ENCODE measurements at places on chromosomes 3 and 15.

GRCh38 chr3:130992344-130992743 is 34.3 kb downstream of the ASTE1 start:
- DNase-seq, result no peak

- DNase-seq, result no peak
Measured at GRCh38 chr3:12287727-12288181, 1.1 kb upstream of the PPARG start.

GRCh38 chr15:101528108-101528916 is 38.8 kb upstream of the PCSK6 start:
- DNase-seq, result no peak

DNA sequence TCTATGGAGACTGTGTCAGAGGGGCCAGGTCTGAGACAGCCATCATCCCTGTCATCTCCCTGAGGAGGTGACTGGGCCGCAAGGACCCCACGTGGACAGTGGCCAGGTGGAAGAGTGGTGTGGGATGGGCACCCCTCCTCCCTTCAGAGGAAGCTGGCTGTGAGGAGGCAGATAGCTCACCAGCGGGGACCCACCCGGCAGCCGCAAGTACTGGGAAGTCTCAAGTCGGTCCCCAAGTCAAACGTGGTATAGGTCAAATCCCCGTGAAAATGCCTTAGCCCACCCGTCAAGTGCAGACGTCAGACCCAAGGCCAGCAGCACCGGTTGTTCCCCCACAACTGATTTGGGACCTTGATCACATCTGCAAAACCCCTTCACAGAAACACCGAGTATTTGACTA is 12.3 kb upstream of the KLF13 start:
- DNase-seq, result no peak

GRCh38 chr3:140375002-140375401 is 302.9 kb upstream of the TRIM42 start:
- no peak for DNase-seq

GRCh38 chr15:40927495-40927872 is 1.7 kb upstream of the DLL4 start:
- DNase-seq, result peak; percentile 43

GRCh38 chr3:122365073-122365472 is 18.0 kb downstream of the MIX23 start:
- no peak for DNase-seq

DNA sequence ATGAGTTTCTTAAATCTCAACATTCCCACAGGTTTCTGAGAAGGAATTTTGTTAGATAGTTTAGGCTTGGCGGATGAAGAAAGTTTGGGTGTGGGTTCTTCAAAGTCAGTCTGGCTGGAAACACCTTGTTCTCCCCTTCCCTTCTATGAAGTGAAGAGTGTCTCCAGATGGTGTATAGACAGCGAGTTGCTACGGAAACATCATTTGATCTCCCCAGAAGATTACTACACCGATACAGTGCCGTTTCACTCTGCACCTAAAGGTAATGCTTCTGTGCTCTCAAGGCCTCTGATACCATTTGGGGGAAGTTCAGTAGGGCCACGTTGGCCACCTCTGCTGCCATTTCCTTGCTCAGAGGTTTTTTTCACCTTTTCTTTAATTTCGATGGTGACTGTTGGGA is 20.6 kb downstream of the DLEC1 start:
- no peak for DNase-seq

DNA sequence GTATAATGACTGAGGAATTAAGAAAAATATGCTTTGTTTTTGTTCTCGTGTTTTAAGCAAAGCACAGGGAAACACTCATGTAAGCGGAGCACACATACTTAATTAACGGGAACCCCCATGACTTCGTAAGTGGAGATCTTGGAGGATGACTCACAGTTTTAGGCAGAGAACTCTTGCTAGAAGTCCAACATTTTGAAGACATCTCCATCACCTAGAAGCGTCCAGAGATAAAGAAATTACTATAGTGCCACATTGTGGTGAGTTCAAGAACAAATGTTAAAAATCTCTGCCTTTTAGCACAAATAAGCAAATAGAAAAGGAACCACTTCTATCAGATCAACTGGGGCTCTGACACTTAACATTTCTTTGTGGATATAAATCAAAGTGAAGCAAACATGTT is 194.1 kb upstream of the ARHGEF26 start:
- no peak for DNase-seq

DNA sequence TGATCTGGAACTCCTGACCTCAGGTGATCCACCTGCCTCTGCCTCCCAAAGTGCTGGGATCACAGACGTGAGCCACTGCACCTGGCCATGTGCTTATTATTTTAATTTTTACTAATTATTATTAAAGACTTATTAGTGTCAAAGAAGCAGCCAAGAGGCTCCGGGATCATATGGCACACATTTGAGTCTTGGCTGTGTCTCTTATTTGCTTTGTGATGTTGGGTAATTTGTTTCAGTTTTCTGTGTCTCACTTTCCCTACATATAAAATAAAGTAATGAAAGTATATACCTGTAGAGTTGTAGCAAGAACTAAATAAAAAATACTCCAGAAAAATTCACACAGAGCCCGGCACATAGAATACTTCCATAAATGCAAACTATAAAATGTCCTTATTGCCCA is 238.0 kb upstream of the TBL1XR1 start:
- no peak for DNase-seq

- DNase-seq, result no peak
Measured at GRCh38 chr15:69631005-69631404, 178.4 kb downstream of the RPLP1 start.

GRCh38 chr3:110542552-110543150 is 529.0 kb upstream of the NECTIN3 start:
- DNase-seq, result no peak

DNA sequence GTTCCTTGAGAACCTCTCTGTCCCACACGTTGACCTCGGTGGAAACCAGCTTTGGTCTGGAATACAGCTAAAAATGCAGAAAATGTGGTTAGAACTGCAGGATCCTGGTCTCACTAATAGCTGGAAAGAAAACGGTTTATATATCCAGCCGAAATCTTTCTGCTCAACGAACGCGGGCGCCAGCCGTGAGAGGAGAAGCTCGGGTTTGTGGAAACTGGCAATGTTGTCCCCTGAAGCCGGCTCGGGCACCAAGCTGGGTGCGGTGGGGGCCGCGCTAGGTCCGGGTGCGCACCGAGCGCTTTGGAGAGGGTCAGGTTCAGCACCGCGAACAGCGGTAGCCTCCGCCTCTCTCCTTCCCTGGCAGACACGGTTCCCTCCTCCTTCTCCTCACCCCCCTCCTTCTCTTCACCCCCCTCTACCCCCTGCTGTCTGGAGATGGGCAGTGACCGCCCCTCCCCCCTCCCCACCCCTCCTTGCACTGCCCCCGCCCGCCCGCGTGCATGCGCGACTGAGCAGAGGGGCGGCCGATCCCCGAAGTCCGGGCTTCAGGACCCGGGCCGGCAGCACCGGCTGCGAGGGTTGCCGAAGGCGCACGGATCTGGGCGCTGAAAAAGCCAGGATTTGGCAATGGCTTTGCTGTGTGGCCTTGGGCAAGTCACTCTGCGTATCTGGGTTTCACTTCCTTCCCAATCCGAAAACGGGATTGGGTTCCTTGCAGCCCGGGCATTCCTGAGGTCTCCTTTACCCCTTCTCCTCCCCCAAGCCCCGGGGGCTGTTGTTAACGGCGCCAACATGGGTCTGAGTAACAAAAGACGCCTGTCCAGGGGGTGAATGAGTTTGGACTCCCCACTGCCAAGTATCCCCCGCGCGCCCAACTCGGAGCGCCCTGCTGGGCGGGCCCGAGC is at the start of gene SKOR1:
SKOR1 (plus strand) TSS at position 534 of the 905 bp plus-strand sequence; CDS start at position 628, 94 bp downstream.
- DNase-seq, result peak; percentile 51

DNA sequence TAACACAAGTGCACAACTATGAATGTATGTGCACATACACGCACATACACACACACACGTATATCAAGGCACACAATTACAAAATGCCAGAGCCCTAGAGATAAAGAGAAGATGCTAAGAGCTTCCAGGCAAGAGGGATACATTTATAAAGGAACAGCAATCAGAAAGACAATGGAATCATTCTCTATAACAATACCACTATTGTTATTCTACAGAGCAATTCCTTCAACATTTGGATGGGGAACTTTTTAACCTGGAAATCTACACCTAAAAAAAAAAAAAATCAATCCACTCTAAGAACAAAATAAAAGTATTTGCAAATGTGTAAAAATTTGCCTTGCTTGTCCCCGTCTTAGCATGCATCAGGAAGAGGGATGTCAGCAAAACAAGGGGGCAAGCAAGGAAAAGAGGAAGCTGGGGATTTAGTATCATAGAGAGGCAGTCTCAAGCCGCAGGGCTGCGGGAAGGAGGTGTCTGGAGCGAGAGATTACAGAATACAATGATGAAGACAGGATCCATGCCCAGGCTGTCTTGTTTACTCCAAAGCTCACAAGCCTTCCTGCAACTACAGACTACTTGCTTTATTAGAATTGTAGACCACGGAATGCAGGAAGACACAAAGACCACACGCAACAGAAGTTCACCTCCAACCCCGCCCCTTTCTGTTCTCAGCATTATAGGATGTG is 220.2 kb downstream of the NTRK3 start:
- DNase-seq, result no peak

GRCh38 chr3:108177536-108177935 is 44.7 kb downstream of the IFT57 start:
- DNase-seq, result no peak

DNA sequence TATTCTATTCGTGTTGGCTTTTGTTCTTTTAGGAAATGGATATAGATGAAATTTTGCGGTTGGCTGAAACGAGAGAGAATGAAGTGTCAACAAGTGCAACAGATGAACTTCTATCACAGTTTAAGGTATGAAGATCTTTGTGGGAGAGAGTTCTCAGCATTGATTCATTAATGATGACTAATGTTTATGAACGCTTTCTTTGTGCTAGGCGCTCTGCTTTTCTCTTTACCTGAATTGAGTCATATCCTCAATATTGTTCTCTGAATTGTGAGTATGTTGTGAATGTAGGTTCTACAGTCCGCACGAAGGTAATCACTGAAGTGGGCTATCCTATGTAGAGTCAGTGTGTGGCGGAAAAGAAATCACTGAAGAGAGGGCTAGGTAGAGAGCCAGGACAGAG is 81.2 kb downstream of the CHD2 start:
- no peak for DNase-seq

GRCh38 chr3:51503007-51503406 is 3.2 kb upstream of the DCAF1 start:
- DNase-seq, result no peak

- DNase-seq, result no peak
Measured at GRCh38 chr15:91158415-91159394, 58.6 kb downstream of the SV2B start.

DNA sequence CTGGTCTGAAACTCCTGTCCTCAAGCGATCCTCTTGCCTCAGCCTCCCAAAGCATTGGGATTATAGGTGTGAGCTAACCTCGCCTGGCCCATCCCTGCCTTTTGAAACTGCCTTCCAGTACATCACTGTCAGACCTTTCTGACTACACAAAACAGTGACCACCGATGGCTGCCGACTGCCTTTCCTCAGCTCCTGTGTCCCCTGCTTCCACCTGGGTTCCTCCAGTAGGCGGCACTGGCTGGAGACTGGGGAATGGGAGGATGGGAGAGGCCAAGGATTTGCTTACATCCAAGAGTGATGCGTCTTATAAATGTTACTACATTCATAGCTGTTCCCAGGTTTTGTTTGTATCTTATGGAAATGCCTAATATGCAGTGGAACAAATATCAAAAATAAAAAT is 242.8 kb downstream of the BBX start:
- no peak for DNase-seq

DNA sequence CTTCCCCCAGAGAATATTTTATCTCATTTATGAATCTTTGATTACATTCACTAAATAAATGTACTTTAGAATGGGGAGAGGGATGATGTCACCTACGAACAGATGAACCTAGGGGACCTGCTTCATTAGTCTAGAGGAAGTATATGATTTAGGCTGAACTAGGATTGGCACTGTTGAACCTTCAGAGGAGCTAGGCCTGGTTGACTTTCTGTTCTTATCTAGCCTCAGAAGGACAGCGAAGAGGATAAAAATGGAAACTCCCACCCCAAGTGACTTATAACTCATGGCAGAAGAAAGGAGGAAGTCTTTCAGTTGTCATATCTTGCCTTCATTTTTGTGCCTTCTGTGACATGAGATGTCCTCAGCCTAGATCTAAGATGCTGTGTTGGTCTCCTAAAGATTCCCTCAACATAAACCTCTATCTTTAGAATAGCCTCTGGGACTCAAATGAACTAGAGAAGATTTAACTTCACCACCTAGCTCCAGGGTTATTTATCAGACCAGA is 42.6 kb downstream of the POLG start:
- DNase-seq, result no peak

GRCh38 chr15:82103468-82103867 is 57.6 kb upstream of the MEX3B start:
- DNase-seq, result no peak

GRCh38 chr15:50227076-50227475 is 38.5 kb downstream of the HDC start:
- DNase-seq, result no peak

DNA sequence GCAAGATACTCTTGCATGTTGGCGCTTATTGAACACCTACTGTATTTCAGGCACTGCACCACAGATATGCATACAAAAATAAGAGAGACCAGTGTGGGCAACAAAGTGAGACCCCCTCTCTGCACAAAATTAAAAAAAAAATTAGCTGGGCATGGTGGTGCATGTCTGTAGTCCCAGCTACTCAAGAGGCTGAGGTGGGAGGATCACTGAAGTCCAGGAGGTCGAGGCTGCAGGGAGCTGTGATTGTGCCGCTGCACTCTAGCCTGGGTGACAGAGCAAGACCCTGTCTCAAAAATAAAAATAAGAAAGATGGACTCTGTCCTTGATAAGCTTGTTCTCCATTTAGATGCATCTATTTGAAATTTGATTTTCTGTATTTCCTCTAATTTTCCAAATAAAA is 20.8 kb downstream of the FEM1B start:
- DNase-seq, result no peak

- DNase-seq, result no peak
Measured at GRCh38 chr3:139794469-139795265, 116.9 kb upstream of the NMNAT3 start.

DNA sequence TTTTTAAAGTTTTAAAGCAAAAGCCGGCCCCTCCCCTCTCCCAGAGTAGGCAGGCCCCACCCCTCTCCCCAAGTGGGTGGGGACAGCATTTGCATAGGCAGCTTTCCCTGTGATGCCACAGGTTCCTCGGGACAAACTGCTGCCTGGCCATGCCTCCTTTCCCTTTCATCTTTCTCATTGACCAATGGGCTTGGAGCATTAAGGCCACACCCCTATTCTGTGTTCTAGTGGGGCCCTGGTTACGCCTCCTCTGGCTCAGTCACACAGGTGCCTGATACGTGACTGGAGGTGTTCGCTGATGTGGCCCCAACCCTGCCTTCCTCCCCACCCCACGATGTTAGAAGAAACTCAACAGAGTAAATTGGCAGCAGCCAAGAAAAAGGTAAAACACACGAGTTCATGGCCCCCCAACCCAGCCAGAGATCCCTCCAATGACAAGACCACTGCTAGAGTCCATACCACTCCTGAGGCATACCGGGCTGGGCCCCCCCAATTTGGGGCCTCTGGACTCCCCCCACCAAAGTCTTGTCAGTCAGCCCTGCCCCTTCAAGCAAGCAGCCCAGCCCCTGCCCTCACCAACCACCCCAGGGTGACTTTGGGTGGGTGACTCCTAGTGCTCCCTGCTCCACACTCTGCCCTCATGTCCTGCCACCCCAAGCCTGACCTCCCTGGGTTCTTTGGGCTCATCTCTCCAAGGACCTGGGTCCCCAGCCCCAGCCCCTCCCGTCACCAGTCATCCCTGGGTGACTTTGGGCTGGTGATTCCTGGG is 62.8 kb upstream of the CSPG4 start:
- DNase-seq, result no peak
